Pancreas (tissue), 10 donors: ENCODE measurements at places on chromosomes 7 and 10. TPM values are rescaled to one million over a fixed set of nuclear protein-coding genes. Genes with fewer than 3 reads are reported as not detected.

- no peak for DNase-seq
These were observed 182.2 kb upstream of the INHBA start for GRCh38 chr7:41885078-41885477.

DNA sequence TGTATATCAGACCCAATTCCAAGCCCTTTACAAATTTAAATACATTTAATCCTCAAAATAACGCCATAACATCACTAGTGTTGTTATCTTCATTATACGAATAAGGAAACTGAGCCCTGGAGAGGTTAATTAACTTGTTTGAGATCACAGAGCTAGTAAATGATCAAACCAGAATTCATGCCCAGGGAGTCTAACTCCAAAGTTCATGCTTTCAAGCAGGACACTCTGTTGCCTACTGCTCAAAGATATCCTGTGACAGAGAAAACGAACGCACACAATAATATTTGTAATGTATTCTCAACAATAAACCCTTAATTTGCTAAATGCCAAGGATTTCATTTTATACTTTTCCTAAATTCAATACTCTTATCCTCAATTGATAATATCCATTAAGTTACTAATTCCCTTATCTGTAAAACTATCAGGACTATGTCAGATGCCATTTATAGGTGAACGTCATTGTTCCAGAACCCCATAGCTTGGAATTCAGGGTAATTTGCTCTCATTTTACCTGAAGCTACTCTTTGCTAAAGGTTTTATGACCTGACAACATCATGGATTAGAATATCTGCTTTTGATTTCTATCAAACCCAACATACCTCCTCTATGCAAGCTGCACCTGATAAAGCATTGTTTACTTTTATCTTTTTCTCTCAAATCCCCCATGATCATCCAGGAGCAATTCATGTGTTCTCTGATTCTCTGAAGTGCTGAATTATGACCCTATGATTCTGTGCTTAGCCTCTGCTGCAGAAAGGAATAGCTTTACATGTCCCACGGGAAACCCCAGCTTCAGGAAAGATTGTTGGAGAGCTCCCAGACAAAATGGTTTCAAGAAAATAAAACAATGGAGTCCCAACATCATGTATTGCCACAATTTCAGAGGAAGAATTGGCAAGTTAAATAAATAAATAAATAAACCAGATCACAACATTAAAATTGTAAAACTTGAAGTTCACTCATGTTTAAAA lies 150.2 kb upstream of the CDK1 start:
- no peak for DNase-seq

GRCh38 chr7:101618916-101619315 lies 10.2 kb downstream of the MYL10 start:
- no peak for DNase-seq

- DNase-seq = no peak
These were observed 20.3 kb downstream of the MYOF start for GRCh38 chr10:93461807-93462178.

DNA sequence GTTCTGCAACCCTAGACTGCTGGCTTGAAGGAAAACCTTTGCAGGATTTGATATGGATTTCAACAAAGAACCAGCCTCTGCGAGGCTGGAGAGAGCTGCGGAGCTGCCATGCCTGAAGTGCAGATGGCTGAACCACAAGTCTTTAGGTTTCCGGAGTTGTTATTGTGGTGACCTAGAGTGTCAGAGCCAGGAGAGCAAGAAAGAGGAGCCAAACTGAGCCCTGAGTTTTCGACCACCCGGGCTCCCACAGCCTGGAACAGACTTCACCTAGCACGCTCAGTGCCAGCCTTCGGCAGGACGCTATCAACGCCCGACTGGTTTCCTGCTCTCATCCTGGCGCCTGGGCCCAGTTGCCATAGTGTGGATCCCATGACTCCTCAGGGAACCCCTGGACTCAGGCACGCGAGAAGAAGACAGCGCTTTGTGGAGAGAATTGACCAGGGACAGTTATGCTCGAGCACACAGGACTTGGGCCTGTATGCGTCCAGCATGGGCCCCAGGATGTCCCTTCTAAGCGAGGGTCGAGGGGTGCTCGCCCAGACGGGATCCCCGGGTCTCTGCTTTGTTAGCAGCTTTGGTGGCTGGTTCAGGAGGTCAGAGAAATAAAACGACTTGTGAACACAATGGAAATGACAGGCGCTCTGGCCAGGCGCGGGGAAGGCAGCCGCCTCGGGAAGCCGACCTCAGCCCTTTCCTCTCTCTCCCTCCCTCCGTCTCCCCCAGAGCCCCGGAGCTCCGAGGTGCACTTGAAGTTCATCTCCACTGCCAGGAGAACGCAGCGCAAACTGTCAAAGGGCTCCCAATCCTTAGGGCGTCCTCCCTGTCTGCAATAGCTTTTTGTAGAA lies 1.8 kb upstream of the GAD2 start:
- no peak for DNase-seq

DNA sequence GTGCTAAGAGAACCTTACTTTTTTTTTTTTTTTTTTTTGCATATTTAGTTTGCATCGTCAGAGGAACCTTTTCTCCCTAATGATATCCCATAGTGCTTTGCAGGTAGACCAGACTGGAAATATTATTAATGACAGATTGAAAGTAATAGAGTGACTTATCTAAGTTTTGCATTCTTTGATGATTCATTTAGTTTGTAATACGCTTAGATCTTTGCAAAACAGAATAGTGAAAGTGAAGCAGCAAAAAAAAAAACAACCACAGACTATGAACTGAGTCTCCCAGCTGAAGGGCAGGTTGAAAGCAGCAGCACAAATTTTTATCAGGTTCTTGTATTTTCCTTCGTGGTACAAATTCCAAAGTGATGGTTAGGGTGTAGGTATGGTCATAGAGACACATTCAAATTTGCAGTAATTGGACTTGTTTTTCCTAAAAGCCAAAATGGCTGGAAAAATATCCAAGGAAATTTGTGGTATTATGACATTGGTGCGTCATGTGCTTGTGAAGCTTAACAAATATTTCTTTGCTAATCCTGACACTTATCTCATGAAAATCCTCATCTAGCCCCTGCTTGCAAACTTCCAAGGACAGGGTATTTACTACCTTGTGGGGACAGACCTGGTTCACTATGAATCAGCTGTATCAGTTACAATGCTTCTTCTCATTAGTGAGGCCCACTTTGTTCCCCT lies 81.8 kb upstream of the CREB5 start:
- DNase-seq = no peak

DNA sequence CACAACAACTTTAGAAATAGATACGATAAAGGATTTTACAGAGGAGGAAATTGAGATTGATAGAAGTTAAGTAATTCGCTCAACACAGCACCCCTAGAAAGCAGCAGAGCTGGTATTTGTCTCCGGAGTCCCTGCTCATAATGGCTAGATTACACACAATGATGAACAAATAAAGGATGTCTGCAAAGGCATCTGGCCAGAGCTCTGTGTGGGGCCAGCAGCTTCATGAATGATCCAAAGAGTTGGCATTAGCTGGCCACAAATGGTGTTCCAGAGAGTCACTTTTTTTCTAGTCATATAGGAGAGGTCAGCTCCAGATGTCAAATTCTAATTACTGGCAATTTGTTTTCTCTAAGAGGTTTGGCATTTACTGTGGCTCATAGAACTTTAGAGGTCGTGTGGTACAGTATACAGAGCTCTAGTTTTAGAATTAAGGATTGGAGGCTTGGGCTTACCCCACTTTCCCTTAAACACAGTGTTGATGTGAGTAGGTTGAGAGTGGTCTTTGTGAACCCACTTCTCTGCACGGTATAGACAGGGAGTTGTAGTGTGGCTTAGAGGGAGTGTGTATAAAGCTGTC lies 186.2 kb downstream of the BICC1 start:
- no peak for DNase-seq

- DNase-seq = no peak
These were observed 492.5 kb downstream of the ARL4A start for GRCh38 chr7:13179775-13180523.

- no peak for DNase-seq
These were observed 66.4 kb downstream of the KAT6B start for GRCh38 chr10:74892839-74893238.

DNA sequence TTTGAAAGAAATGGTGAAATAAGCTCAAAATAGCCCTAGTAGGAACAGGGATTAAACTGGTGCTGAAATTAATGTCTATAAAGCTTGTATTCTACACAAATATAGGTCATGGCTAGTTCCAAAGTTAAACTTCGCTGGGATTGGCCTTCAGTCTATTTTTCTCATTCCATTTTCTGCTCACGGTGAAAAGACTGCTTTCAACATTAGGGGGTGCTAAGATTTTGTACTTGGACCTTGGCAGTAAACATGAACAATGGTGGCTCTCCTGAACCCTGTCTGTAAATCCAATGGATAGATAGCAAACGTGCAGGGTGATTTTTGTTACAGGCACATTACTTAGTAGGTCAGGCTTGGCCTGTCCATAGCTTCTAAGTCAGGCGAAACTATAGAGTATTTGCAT lies 36.0 kb upstream of the RSU1 start:
- DNase-seq = no peak

DNA sequence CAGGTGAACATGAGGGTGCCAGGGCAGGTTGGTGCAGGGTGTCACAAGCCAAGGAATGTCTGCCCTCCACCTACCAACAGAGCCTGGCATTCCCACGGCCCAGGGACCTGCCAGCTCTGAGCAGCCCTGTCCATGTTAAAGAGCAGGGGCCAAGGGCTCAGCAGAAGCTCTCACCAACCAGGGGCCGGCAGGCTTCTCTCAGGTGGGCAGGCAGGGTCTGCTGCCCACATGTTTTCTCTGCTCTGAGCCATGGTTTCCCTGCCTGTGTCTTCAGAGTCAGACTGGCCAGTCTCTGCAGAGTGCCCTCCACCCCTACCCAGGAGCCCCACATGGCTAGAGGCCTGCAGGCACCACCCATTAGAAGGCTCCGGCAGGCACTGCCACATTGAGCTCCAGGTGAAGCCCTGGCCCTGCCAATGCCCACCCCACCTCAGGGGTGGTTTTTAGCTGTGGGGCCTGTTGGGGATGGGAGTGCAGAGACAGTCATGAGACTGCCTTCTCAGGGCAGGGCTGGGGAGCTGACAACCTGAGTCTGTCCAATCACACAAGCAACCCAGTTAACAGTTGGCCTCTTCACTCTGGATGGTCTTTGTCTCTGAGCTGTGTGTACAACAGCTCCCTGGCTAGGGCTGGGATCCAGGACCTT lies 135.9 kb downstream of the ARHGAP22 start:
- DNase-seq = no peak

GRCh38 chr7:156781972-156782371 lies 111.0 kb downstream of the LMBR1 start:
- DNase-seq = no peak

DNA sequence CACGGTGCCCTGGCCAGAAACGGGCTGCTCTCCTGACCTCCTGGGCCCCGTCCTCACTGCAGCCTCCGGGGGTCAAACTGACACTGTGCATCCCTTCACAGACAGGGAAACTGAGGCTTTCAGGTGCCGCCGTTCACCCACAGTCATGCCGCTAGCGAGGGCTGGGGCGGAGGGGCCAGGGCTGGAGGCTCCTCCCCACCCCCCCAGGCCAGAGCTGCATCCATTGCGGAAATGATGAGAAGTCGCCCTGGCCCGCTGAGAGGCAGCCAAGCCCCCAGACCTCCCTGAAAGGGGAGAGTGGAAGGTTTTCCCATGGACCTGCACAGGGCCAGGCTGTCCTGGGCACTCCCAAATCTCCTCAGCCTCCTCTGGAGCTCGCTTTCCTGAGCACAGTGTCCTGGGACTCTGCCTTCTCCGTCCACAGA lies 16.5 kb upstream of the INPP5A start:
- no peak for DNase-seq

GRCh38 chr7:136969761-136970160 lies 101.3 kb downstream of the CHRM2 start:
- no peak for DNase-seq

GRCh38 chr7:108499566-108499965 lies 26.4 kb downstream of the PNPLA8 start:
- DNase-seq = no peak

DNA sequence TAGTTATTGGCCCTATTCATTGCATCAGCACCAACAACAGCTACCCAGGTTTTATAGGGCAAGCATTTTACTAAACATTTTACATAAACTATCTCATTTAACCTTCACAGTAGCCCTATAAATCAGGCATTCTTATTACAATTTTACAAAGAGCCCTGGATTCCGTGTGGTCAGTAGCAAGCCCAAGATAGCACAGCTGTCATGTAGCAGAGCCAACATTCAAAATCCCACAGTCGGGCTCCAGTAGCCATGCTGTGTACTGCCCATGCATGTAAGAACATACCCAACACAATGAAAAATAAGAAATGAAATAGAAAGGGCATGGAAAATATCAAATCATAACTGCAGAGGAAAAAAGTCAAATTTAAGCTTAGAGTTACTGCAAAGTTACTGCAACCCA lies 102.3 kb downstream of the NPSR1 start:
- no peak for DNase-seq

DNA sequence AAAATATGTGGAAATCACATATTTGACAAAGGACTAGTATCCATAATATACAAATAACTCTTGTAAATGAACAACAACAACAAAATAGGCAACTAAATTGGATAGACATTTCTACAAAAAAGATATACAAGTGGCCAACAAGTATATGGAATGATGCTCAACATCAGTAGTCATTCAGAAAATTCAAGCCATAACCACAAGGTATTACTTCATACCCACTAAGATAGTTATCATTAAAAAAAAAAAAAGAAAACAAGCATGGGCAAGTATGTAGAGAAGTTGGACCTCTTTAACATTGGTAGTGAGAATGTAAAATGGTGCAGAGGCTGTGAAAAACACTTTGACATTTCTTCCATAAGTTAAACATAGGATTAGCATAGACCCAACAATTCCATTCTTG lies 80.8 kb downstream of the CYP26A1 start:
- DNase-seq = no peak

- no peak for DNase-seq
These were observed 30.1 kb downstream of the VPS41 start for GRCh38 chr7:38878694-38879457.

- DNase-seq = no peak
These were observed 362.6 kb downstream of the PAXIP1 start for GRCh38 chr7:154640266-154640865.

The TSPAN15 gene
- total RNA-seq = 11.7 TPM

The SNCG gene
- 1.6 TPM for total RNA-seq

The ANXA8 gene
- not detected for total RNA-seq

The MSMB gene
- total RNA-seq = not detected

The ADAMTS14 gene
- total RNA-seq = not detected

The C7orf57 gene
- total RNA-seq = not detected

The NPSR1 gene
- total RNA-seq = not detected
